H1 (cell line): ENCODE measurements at places on chromosomes 5 and 9. TPM values are rescaled to one million over a fixed set of nuclear protein-coding genes. Genes with fewer than 3 reads are reported as not detected.

The NSUN2 gene
- total RNA-seq: 94.7 and 96.5 TPM in 2 replicates

The SLC36A2 gene
- total RNA-seq: not detected in 2 replicates

GRCh38 chr5:119353686-119354366 lies 2.0 kb upstream of the TNFAIP8 start:
- DNase-seq: no peak

GRCh38 chr9:100303747-100304146 lies 49.0 kb downstream of the TEX10 start:
- no peak for DNase-seq

- DNase-seq: no peak
These were observed 488.1 kb downstream of the IRX1 start for GRCh38 chr5:4083591-4084337.

GRCh38 chr9:279674-280073 lies 65.0 kb downstream of the DOCK8 start:
- no peak for DNase-seq

DNA sequence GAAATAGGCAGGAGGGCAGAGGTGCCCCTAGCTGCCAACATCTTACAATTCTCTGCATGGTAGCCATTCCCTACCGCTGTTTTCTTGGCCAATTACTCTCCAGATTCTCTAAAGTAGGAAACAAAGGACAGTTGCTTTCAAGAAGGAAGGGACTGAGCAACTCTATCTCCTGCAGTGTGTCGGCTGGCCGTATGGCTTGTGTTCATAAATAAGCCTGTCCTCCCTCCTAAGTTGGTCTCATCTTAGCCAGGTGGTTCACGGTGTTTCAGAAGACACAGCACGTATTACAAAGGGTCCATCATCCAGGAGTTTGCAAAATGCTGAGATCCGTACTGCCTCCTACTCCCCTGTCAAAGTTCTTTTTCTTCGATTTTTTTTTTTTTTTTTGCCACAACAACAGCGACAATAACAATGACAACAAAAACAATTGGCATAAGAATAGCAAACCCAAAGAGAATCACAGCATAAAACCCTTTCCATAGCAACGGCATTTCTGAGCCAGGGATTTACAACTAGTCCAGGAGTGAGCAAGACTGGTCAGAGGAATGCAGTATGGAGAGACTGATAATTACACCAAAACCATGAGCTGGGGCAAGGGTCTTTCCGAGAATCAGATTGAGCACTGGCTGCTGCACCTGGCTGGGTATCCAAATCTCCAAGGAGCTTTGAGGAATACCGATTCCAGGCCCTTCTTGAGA lies 212.8 kb downstream of the SLIT3 start:
- DNase-seq: no peak

DNA sequence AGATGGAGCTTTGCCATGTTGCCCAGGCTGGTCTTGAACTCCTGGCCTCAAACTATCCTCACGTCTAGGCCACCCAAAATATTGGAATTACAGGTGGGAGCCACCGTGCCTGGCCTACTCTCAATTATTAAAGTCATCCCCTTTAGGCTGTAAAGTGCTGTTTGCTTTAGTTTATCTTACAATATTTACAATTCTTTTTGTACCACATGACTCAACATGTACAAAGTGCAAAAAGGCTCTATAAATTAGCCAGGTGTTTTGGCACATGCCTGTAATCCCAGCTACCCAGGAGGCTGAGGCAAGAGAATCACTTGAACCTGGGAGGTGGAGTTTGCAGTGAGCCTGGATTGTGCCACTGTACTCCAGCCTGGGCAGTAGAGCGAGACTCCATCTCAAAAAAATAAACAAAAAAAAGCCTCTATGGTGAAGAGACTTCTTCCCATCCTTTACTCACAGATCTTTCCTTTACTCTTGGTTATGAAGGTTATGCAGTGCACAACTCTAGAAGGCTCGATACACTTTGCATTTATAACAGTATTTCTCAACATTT lies 28.5 kb upstream of the MLLT3 start:
- no peak for DNase-seq

DNA sequence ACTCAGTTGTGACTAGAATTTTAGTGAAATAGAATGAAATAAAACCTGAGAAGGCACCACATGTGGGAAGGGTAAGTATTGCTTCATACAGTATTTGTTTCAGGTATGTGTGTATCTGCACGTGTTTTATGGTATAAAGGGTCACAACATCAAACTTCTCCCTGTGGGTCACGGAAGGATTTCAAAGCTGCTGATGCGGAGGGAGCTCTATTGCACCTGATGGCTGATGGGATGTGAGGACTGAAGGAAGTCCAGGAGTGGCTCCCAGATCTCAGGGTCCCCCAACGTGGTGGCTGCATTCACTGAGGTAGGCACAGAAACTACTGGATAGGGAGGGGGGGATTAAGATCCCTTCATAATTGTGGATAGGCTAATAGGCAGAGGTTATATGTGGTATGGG lies 159.7 kb downstream of the PJA2 start:
- no peak for DNase-seq

- no peak for DNase-seq
These were observed 546.7 kb upstream of the DMAC1 start for GRCh38 chr9:8346296-8346695.

DNA sequence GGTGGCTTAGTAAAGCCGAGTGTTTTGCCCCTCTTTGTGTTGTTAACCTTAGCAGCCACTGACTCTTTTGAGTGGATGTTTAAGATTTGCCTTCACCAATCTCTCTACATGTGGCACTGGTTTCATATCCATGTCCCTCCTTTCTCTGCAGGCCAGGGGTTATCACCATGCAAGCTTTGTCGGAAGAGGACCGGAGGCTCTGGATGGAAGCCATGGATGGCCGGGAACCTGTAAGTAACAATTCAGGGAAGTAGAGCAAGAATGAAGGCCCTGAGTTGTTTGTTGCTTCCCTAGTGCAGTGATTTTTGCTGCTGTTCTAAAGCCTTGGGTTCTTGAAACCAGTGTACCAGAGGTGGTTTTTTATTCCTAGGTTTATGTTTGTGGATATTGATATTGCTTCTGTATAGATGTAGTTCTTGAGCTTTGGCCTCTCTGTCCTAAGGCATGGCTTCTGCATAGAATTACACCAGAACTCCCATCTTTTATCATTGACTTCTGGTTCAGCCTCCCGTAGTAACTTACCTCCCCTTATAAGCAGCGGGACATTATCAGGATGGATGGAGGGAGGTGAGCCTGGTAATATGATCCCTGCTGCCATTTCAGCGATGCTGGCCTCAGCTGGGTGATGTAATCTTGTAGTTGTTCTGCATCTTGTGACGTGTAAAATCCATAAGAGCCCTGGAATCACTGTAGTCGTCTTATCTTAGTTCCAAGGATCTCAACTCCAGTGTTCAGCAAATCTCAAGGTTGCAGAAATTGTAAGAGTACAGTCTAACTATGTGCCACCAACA lies 161.9 kb downstream of the ARHGAP26 start:
- no peak for DNase-seq

- DNase-seq: no peak
These were observed 146.4 kb downstream of the GNAQ start for GRCh38 chr9:77885104-77885672.

The RGMB gene
- total RNA-seq: 27.0 and 27.9 TPM in 2 replicates

The SOWAHA gene
- 0.09 and 0.10 TPM in 2 replicates for total RNA-seq
